ENCODE measurements at places on chromosomes 5 and 9.
A peak's percentile ranks its signal among the peaks of the same experiment; 100 is the strongest.

- no peak for DNase-seq
Observed at GRCh38 chr9:131817073-131817472, 77.2 kb upstream of the RAPGEF1 start.

- DNase-seq = no peak
Observed at GRCh38 chr5:75020016-75020656, 32.2 kb downstream of the GCNT4 start.

DNA sequence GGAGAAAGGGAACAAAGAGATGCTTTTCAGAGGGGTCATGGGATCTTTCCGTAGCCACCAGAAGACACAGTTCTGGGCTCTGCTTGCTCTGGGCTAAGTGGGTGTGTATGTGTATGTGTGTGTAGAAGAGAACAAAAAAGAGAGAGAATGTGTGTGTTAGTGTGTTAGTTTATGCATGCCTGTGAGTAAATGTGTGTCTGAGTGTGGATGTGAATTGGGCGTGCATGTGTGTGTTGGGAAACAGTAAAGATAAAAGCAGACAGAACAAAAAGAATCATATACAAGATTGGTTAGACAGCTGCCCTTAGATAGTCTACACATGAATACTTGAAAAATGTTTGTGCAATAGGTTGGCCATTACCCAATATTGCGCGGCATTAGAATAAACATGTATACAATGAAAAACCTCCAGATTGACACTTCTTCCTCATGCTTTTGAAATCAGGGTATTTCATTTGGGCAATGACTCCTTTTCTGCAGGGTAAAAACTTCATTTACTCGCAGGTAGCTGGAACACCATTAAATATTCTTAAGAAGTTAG is 36.5 kb upstream of the HSPA9 start:
- peak; percentile 26 for DNase-seq

DNA sequence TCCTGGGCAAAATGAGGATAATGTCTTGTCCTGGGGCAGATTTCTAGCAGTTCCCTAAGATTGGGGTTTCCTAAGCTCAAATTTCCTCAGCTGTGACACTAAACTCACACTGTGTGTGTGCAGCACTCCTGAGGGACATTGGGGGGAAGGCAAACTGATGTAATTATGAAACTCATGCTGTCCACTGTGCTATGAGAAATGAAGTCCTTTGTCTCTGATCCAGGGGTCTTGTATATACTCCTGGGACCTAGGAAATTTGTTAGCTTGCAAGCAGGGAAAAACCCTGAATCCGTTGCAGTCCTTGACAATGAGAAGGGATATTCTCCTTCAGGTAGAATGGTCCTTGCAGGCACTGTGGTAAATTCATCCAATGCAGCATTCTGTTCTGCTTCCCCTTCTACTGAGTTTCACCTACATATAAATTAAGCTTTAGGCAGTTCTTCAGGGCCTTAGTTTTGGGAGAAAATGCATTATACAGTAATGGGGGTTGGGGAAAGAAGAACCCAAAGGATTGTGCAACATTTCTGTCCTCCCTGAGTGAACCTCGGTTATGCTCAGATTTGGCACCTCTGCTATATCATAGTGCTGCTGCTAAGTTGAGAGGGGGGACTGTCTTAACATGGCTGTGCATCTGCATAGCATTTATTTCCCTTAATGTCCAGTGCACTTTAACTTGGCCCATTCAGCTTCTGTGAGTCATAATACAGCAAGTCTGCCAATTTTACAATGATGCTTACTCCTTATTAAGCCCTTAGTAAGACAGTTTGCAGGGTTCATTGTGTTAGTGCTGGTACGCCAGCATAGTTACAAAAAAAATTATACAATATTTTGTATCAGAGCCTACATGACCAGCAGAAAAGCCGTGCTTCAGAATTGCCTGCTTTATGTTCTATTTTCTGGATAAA is 80.2 kb downstream of the PJA2 start:
- DNase-seq = peak; percentile 87

DNA sequence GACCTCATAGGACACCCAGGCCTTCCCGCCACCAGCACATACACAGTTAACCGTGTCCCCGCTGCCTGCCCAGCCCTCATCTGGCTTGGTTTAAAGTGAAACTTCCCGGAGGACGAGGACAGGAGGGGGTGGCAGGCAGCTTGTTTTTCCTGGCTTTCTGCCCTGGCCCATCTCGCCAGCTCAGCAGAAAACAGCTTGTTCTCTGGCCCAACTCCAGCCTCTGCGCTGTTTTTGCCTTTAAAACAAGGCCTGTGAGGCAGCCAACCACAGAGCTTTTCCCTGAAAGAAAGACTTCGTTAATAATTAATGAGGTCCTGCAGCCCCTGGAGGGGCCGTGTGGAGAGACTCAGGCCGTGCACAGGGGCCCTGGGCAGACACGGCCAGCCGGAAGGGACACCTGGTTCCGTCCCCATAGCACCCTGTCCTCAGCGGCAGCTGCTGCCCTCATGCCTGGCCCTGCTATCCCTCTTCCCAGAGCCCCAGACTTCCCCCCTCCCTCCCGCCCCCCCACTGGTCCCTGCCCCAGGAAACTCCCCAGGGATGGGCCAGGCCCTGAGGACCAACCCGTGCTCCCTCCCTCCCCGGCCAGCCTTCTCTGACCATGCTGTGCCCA is 108.7 kb downstream of the RXRA start:
- DNase-seq = peak; percentile 97

DNA sequence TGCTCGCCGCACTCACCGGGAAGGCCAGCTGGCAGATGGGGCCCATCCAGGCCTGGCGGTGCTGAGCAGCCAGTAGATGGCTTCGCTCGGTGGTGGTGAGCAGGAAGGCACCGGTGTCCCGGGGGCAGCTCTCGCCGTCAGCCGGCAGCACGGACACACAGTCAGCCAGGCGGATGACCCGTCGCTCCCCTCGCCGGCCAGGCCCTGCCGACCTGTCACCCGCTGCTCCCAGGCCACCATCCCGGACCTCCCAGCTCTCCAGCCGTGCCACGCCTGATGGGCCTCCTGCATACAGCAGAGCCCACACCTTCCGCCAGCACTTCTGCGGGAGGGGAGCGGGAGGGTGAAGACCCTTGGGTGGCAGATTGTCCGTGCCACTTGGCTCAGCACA is 1.4 kb downstream of the DOK3 start:
- no peak for DNase-seq

DNA sequence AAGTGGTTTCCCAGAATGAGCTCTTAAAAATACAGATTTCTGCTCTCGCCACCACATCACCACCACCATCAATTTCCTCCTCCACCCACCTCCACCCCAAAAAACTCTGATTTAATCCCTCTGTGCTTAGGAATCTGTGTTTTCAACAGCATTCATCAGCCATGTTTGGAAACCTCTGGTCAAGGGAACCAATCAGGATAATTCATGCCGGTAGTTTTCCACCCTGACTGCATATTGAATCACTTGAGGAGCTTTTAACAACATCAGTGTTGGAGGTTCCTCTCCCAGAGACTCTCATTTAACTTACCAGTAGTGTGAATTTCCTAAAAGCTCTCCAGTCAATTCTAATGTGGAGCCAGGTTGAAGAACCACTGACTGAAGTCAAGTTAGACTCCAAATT is 46.0 kb upstream of the DAB2 start:
- no peak for DNase-seq

GRCh38 chr5:39131210-39132127 is 57.3 kb upstream of the RICTOR start:
- DNase-seq = no peak

GRCh38 chr9:136160381-136160841 is 41.7 kb upstream of the TMEM250 start:
- no peak for DNase-seq

DNA sequence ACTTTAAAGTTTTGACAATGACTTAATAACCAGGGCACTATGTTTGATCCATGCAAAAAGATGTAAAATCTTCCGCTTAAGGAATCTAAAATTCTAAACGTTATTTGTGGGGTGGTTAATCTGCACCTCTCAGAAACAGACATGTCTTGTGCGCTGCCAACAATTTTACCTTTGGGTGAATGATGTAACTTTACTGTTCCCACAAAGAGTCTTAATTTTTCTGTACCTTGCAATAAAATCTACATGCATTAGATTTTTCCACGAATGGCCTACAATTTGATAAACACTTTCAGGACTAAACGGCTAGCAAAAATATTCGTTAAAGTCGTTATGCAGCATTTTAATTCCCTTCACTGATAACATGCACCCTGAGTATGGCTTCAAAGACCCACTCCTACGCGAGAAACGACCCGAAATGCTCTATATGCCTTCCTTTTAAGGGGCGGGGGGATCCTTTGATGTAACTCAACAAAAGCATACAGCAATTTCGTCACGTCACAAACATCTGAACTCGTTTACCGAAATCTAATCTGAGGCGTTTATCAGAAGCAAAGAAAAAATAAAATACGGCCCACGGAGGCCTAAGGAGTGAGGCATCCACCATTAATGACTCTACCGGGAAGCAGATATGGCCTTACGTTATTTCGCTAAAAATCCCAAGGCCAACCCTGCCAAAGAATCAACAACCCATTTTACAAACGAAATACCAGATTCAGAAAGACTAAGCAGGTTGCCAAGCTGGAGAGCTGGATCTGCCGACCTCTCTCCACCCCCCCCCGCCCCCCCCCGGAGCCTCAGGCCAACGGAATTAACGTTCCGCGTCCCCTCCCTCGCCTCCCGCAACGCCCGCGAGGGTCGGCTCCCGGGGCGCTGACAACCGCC is 621 bp downstream of the AK6 start:
- peak; percentile 60 for DNase-seq

DNA sequence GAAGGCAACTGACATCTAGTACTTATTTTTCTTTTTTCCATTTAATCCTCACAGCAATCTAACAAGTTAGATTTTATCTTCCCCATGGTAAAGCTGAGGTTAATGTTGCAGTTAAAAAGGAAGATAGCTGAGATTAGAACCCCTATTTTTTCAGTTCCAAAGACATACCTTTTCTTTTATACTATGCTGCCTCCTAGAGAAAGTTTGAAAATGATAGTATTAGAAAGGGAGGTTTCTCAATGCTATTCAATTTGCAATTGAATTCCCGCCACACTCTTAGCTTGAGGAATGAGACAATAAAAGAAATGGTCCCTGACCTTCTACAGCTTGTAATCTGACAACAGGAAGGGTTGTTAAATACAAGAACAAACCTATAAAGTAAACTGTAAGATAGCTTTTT is 195.9 kb upstream of the TRIM32 start:
- DNase-seq = no peak

DNA sequence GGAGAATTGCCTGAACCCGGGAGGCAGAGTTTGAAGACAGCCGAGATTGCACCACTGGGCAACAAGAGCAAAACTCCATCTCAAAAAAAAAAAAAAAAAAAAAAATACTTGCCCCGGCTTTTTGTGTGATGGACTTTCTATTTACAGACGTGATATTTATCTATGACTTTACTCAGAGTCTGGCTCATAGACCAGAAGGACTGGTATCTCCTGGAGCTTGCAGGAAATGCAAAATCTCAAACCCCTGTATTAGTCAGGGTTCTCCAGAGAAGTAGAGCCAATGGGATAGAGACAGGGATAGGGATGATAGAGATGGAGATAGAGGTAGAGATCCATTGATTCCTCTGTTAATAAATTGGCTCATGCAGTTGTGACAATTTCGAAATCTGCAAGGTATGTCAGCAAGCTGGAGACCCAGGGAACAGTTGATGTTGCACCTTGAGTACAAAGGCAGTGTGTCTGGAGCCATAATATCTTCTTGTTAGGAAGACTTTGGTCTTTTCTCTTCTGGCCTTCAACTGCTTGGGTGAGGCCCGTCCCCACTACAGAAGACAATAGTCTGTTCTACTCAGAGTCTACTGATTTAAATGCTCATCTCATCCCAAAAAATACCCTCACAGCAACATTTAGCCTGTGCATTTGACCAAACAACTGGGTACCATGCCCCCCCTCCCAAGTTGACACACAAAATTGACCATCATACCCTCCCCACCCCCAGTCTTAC is 195.4 kb upstream of the MSX2 start:
- DNase-seq = no peak

DNA sequence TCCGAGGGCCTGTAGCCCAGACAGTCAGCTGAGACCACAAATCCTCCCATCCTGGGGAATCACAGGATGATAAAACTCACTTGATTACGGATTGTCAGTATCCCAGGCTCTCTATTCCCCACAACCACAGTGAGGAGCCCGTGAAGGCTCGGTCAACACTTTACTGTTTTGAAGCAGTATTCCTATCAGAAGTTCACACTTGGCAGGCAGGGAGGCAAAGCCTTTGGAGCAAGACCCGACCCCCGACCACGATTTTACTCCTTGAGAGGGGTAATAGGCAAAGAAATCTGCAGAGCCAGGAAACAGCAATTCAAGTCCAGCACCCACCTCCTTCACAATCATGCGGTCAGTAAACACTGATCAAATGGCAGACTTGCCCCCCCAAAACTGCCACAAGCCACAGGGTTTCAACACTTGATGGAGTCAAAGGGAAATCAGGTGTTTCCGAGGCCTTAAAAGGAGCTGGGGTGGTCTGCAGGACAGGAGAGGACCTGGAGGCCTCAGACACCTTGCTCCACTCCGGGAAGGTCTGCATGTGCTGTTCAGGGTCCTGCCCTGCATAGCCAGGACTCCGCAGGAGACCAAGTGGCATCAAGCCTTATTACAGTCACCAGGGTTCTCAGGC is 25.2 kb downstream of the BICD2 start:
- no peak for DNase-seq

Data from GM23248 (cell line).